MG63 (cell line): ENCODE measurements at places on chromosomes 7 and 10. TPM values are rescaled to one million over a fixed set of nuclear protein-coding genes. Genes with fewer than 3 reads are reported as not detected.
A peak's percentile ranks its signal among the peaks of the same experiment; 100 is the strongest.

DNA sequence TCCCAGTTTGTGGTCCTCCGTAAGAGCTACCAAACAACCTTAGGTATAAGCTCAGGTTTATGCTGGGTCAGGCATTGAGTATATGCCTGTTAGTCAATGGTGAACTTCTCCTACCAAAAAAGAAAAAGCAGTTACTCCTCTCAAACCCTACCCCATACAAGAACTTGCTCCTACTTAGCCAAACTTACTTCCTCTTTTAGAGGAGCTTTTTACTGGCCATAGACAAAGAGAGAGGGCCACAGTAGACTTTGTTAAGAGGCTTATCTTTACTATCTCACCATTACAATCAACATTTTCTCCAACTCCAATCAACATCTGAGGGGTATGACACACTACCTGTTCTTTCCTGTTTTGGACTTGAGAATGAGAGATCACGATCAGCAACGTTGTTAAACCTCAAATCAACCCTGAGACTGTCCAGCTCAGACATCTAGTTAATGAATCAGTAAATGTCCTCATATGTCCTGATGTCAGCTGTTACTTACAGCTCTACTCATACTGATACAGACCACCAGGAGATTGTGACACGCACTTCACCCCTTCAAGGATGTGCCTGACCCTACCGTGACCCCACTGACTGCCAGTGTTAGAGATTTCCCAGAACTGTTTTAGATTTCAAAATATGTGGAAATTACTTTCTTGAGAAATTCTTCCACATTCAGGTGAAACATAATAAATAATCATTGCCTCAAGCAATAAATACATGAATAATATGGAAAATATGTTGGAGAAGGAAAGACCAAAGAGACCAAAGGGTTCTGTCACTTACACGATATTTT, 18.4 kb upstream of the CCDC71L start:
- DNase-seq: no peak

DNA sequence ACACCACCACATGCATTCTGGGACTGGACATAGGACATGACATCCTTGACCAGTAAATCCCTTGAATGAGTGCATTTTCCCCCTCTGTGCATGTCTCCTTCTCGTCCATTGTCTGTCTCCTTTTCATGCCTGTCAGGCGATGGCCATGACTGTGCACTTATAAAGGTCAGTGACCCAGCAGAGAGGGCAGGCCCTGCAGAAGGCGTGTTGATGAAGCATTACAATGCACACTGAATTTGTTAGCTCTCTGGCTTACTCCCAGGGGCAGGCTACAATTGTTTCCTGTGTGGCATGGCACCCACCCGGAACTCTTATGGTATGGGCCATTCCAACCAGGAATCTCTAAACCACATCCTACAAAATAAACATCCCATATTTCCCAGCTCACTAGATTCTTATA, 71.1 kb downstream of the SAMD9 start:
- DNase-seq: peak; percentile 52

DNA sequence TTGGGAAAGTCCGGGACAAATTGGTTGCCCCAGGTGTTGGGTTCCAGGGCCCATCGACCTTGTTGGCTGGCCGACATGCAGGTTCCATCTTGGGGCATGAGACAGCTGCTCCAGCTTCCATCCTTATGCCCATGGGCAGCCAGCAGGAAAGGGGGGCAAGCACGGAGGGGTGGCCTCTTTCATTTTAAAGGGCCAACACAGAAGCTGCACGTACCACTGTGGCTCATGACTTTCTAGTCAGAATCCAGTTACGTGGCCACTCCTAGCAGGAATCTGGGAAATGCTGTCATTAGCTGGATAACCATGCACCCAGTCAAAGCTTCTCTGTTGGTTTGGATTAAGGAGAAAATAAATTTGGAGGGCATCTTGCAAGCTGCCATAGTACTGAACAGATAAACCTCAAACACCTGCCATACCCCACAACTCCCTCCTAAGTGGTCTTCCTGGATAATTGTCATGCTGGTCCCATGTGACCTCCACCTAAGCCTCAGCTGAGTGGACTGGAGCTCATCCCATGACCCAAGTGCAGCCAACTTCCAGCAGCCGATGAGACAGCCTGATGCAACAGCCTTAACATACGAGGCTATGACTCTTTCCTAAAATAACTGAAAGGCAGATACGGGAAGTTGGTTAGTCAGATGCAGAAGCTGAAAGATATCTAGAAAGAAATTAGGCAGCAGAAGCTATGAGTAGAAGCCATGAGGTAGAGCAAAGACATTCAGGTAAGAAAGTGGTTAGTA, 21.4 kb upstream of the GSDME start:
- peak; percentile 79 for DNase-seq

DNA sequence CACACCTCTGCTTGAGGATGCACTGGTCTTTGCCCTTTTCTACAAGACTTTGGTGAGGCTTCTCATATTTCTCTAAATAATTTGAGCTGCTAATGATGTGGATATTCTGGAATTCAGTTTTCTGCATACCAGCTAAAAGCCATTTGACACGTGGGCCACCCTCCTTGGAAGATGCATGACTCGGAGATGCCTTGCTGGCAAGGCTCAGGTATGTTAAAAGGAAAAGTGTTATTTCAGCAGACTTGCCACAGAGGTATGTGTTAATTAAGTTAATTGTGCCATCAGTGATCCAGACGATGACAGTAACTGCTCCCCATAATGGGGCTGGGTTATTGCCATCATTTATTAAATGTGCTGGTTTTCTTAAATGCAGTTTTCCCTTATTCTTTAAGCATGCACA, 8.8 kb upstream of the GFRA1 start:
- no peak for DNase-seq

- no peak for DNase-seq
Measured at GRCh38 chr10:494149-494542, 195.3 kb downstream of the DIP2C start.

DNA sequence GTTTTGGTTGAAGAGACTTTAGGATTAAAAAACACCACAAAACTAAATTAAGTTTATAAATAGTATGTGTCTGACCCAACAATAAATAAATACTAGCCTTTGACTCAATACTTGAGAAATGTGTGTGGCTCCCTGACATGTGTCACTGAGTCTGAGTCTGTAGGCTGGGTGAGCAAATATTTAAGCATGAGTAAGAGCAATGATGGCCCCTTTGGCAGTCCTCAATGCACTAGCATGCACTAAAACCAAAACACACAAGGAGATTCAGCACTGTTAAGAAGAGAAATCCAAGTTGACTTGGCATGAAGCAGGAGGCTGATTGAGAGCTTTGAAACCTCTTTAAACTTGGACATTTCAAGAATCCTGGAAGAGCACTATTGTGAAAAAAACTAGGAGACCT, 37.1 kb downstream of the CCDC71L start:
- DNase-seq: peak; percentile 73

DNA sequence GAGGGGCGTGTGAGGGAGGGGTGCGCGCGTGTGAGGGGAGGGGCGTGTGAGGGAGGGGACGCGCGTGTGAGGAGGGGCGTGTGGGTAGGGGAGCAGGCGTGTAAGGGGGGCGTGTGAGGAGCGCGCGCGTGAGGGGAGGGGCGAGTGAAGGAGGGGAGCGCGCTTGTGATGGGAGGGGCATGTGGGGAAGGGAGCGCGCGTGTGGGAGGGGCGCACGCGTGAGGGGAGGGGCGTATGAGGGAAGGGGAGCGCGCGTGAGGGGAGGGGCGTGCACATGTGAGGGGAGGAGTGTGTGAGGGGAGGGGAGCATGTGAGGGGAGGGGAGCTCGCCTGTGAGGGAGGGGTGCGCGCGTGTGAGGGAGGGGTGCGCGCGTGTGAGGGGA, 19.1 kb downstream of the MXI1 start:
- peak; percentile 82 for DNase-seq

GRCh38 chr10:22491931-22492615, 146.8 kb downstream of the SPAG6 start:
- no peak for DNase-seq

GRCh38 chr7:103687951-103688350, 241.9 kb upstream of the SLC26A5 start:
- no peak for DNase-seq

GRCh38 chr10:110029450-110029849, 21.7 kb downstream of the ADD3 start:
- no peak for DNase-seq

- no peak for DNase-seq
Measured at GRCh38 chr10:72812415-72812752, 81.2 kb upstream of the OIT3 start.

GRCh38 chr7:117839507-117839906, 33.7 kb downstream of the CTTNBP2 start:
- DNase-seq: no peak

- no peak for DNase-seq
Measured at GRCh38 chr7:157801971-157802675, 465.3 kb downstream of the DNAJB6 start.

GRCh38 chr7:101232141-101232850, 5.3 kb downstream of the CLDN15 start:
- no peak for DNase-seq

DNA sequence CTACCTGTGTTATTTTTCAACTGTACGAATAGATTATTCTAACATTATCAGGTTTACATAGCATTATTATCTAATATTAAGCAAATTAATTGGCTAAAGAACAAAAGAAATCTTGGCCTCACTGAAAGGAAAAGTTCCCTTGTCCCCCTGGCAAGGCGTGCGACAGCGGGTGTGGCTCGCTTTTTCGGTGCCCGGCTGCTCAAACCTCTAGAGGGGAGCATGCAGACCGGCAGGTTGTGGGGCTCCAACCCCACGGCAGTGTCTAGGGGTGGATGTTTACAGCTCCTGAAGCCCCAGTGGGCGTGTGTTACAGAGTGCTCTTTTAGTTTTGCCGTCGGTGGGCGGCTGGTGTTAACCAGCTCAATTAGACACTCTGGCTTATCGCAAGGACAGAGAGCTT, 456.4 kb downstream of the TNS3 start:
- DNase-seq: no peak

- no peak for DNase-seq
Measured at GRCh38 chr7:2269991-2270460, 28.0 kb downstream of the NUDT1 start.

GRCh38 chr7:113872981-113873380, 45.8 kb downstream of the PPP1R3A start:
- DNase-seq: no peak

DNA sequence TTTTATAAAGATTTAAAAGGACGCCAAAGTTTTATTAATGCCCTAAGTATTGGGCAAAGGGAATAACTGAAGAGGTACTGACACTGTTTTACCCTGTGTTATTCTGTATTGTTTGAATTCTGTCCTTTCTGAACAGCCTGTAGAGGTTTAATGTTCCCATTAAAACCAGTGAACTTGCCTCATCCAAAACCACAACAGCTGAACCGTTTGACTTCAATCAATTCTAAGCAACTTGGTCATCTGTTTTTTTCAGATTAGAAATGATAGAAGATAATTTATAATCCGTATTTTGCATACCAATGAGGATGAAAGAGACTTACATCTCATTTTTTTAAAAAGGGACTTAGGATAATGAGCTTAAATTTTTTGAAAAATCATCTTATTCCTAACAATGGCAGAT, 40.4 kb downstream of the HACD1 start:
- DNase-seq: no peak

DNA sequence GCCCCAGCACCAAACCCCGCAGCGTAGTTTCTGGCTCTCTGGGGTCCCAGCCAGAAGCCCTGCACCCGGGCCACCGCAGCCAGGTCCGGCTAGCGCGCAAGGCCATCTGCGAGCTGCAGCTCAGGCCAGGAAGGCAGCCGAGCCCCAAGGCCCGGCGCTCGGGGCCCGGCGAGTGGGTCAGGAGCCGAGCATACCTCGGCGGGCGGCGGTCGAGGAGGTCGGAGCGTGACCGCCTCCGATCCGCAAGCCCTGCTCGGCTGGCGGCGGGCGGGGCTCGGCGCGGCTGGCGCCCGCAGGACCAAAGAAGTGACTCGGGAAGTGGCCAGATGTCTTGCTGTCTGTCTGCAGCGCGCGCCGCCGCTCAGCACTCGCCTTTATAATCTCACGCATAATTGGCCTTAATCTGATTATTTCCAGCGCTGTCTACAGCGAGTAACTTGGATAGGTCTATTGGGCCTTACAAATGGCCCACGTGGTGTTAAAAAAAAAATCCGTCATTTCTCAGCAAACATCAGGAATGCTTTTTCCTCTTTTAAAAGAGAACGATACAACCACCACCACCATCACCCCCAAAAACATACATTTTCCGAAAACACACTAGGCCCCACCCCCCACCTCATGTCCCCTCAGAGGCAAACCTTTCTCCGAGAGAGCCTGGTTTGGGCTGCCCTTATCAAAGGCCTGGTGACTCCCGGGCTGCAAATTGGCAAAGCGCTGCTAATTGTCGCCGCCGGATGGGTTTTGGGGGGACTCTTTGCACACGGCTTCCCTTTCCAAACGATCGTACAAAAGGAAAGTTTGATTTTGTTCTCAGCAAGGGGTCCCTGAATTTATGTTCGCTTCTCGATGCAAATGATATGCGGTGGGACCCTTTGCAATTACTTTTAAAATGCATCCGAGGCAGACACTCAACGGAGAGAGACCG, at the start of gene DRGX:
DRGX (minus strand) TSS at position 349 of the 925 bp plus-strand sequence. CDS start 649 bp downstream, outside the sequence.
- no peak for DNase-seq

- DNase-seq: no peak
Measured at GRCh38 chr7:22351329-22351692, 5.6 kb downstream of the RAPGEF5 start.

- DNase-seq: no peak
Measured at GRCh38 chr7:147894271-147894670, 696.3 kb upstream of the C7orf33 start.

The DLX5 gene
- total RNA-seq: not detected in 2 replicates

The GRID1 gene
- 0.10 and 0.15 TPM in 2 replicates for total RNA-seq

The NUTM2B gene
- 0.92 TPM in 1 of 2 replicates, not detected in the other for total RNA-seq

The MMD2 gene
- total RNA-seq: not detected in 2 replicates

The CDC123 gene
- 201 and 294 TPM in 2 replicates for total RNA-seq

The SLF2 gene
- 10.7 and 19.9 TPM in 2 replicates for total RNA-seq

The AASS gene
- 0.82 and 3.6 TPM in 2 replicates for total RNA-seq

The OPALIN gene
- total RNA-seq: not detected in 2 replicates

The AKR1D1 gene
- not detected in 2 replicates for total RNA-seq

The EDRF1 gene
- 13.6 and 16.7 TPM in 2 replicates for total RNA-seq

The BMPER gene
- 79.2 and 110 TPM in 2 replicates for total RNA-seq

The GPR141 gene
- total RNA-seq: not detected in 2 replicates

The HOXA13 gene
- total RNA-seq: 0.30 and 1.5 TPM in 2 replicates
